ENCODE measurements at places on chromosomes 13 and 19.

DNA sequence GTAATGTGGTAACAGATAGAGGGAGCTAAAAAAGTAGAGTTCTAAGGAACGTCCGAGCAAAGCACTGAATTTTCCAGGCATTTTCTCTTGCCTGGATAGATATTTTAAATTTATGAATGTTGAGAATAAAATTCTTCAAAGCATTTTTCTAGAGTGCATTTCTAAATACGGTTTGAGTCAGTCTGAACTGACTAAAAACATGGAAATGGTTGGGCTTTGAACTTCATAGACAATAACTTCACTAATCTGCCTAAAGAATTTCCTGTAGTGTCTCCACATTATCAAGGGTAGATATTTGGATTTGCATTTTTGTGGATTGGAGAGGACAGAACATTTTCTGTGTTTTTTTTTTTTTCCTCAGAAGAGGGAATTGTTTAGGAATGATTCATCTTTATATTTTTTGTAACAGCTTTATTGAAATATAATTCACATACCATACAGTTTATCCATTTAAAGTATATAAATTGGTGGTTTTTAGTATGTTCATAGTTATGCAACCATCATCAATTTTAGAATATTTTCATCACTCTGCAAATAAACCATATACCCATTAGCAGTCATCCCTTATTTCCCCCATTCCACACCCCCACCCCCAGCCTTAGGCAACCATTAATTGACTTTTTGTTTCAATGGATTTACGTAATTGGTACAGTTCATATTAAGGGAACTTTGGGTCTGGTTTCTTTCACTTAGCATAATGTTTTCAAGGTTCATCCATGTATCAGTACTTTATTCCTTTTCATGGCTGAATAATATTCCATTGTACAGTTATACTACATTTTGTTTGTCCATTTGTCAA is 20.7 kb downstream of the GARRE1 start:
- DNase-seq = no peak

GRCh38 chr13:112083971-112084370 is 17.0 kb downstream of the SOX1 start:
- DNase-seq = no peak

DNA sequence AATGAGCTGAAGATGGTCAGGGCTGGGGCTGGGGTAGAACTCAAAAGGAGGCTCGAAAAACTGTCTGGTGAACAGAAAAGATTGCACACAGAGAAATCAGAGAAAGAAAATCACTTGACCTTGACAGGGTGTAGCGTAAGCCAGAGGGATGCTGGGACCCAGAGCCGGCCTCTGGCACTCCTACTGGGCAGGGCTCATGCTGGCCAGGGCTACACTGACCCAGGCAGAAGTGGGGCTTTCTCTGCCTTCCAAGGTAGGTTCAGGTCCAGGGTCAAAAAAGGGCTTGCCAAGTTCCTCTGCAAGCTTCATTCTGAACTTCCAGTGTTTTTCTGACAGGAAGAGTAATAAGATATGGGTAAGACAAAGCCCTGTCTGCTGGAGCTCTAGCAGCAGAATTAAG is 56.2 kb downstream of the LATS2 start:
- no peak for DNase-seq

GRCh38 chr19:41218615-41219507 is at the start of gene AXL:
Gene AXL (plus strand): TSS chr19:41219223. CDS start chr19:41219393, 170 bp downstream.
- no peak for DNase-seq

DNA sequence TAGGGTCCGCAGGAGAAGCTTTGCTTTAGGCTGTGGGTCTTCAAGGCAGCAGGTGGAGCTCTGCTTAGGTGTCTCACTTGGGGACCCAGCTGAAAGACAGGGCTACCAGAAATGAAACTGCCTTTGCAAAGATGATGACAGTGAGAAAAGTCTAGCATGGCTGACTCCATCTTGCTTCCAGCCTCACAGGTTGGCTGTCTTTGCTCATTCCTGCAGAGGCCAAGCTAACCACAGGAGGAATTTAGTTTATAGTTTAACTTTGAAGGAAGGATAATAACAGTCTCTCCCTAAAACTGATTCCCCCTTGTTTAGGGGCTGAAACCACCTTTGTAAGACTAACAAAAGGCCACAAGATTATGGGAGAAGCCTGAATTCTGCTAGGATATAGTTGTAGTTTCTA is 252.4 kb downstream of the UQCRFS1 start:
- no peak for DNase-seq

- DNase-seq = no peak
Observed at GRCh38 chr13:112443191-112443994, 67.2 kb downstream of the SPACA7 start.
